Fibroblast of lung (primary cell): ENCODE measurements at places on chromosomes 16 and 17. TPM values are rescaled to one million over a fixed set of nuclear protein-coding genes. Genes with fewer than 3 reads are reported as not detected.

ORC6 gene
- polyA plus RNA-seq, result 9.5 and 18.9 TPM in 2 replicates

KRT32 gene
- polyA plus RNA-seq, result 0.03 and 0.09 TPM in 2 replicates

CDYL2 gene
- polyA plus RNA-seq, result 1.0 and 1.1 TPM in 2 replicates

SHMT1 gene
- 11.6 and 12.6 TPM in 2 replicates for polyA plus RNA-seq

MYCBPAP gene
- polyA plus RNA-seq, result 0.16 and 0.40 TPM in 2 replicates

MYL11 gene
- 0.11 and 0.45 TPM in 2 replicates for polyA plus RNA-seq

DNA sequence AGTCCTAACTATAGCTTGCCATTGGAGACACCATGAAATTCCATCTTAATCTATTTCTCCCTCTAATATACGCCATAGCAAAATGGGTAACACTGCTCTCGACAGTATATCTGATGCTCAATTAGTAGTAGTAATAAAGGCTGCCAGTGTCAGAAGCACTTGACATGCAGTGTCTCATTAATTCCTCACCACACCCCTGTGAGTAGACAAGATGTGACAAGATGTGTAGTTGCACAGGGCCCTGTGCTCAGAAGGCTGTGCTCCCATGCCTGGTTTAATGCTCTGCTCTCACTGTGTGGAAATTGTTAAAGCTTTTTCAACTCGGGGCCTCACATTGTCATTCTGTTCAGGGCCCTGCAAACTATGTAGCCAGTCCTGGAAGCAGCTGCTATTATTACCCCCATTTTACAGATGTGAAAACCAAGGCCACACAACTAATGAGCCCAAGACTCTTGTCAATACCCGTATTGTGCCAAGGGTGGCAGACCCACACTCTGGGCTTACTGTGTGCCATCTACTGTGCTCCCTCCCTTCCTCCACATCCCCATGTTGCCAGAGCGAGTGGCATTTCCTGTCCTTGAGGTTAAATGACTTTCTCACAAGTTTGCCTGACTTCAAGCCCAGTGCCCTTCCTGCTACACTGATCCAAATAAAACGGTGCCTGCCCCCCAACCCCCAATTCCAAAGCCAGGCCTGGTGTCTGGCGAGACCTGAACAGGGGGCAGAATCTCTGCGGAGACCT, 287.3 kb upstream of the CCL2 start:
- DNase-seq, result no peak

DNA sequence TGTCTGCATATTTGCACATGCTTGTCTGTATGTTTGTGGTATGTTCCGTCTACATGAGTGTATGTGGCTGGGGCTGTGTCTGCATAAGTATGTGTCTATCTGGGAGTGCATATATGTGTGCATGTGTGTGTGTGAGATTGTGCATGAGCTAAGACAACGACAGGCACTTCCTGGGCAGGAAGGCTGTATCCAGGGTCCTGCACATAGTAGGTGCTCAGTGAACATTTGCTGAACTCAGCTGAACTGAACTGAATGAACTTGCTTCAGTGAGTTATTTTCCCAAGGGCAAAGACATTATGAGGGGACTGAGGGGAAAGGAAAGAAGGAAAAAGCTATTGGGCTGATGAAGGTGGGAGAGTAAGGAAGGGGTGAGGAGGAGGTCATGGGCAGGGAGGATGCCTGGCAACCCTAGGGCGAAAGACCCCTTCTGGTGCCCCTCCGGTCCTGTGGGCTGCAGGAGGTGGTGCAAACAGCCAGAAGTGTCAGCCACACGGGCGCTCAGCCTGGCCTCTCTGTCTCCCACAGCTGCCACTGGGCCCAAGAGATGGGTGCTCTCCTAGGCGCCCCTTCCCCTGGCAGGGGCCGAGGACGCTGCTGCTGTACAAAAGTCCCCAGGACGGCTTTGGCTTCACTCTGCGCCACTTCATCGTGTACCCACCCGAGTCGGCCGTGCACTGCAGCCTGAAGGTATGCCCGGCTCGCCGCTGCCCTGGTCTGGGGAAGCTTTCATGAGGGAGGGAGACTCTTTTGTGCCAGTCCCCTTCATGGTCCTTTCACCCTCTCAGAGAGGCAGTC, 29.5 kb downstream of the ARHGAP23 start:
- no peak for DNase-seq

DNA sequence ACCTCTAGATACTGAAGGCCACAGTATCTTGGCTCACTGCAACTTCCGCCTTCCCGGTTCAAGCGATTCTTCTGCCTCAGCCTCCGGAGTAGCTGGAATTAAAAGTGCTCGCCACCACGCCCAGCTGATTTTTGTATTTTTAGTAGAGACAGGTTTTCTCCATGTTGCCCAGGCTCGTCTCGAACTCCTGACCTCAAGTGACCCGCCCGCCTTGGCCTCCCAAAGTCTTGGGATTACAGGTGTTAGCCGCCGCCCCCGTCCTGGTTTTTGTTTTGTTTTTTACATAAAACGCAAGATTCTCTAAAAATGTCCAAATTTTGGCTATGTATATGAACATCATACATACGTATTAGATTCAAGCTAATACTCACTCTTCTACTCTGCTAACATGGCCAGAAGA, 2.0 kb upstream of the GGNBP2 start:
- DNase-seq, result no peak

GRCh38 chr16:54657058-54657708, 273.5 kb upstream of the IRX5 start:
- no peak for DNase-seq

- peak; percentile 99 for DNase-seq
Observed at GRCh38 chr17:17900615-17901520, 64.1 kb upstream of the SREBF1 start.

DNA sequence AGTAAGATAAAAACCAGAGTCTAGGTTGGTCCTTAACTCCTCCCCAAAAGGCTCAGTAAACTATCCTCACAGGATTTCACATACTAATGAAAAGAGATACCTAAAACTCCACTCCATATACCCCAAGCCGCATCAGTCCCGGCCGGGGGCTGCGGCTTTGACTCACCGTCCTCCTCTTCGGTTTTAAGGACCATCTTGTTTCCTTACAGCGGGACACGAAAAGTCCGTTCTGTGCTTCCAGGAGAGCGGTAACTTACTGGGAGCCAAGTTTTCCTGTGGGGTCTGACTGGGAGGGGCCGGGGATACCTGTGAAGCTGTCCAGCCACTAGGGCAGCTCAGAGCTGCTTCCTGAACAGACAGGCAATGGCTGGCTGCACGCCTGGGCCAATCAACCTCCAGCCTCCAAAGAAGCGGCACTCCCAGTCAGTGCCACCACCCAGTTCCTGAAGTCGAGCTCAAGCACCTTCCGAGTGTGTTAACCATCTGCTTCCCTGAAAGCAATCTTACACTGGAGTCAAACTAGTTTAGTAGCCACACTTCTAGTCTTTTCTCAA, 45.5 kb downstream of the CYTH1 start:
- DNase-seq, result no peak

DNA sequence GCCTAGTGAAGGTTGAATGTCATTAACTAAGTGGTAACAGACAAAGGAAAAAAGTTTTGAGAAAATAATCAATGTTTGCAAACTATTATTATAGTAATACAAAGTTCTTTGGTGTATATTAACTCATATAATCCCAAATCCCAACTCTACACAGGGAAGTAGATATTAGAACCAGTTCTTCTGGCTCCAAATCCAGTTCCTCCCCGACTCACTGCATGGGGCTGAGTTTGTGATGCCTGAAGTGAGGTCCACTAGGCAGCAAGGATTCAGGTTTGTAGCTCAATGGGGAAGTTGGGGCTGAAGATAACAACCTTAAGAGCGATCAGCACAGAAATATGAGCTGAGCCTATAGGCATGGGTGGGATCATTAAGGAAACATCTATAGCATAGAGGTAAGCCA, 5.6 kb upstream of the SYNRG start:
- no peak for DNase-seq

GRCh38 chr17:10614536-10615155, 42.5 kb downstream of the MYH3 start:
- peak; percentile 17 for DNase-seq

DNA sequence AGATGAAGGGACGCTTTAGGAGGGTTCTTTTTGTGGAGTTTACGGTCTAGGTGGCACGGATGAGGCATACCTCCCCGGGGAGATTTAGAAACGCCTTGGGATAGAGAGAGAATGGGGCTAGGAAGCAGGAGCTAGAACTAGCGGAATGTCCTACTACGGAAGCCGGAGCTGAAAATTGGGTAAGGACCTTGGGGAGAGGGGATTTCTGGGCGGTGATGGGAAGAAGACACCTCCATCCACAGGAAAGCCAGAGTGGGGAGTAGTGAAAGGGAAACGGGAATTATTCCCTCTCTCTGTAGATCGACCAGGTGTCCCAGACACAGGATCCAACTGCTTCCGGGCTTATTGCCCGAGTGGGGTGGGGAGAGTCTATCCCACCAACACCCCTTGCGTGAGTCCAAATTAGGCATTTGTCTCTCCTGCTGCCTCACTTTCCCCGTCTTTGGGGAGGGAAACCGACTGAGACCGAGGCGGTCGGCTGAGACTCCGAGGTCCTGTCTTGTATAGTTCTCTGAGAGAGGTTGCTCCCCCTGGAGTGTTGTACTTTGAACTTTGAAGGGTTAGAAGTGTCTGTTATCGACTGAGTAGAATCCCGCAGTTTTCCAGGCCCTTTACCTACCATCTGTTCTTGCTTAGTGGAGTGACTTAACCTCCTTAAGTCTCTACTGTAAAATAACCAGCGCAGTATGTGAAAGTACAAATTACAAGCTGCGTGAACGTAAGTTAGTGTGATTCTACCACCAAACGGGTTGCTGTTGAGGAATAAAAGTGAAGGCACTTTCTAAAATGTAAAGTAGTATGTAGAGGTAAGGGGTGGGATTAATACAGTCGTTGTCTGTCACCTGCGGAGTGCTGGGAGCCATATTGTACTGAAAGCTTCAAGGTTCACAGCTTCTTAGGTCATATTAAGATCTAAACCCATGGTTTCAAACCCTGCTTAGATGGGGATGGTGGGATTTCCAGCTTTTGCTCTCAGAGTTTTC, 1.0 kb downstream of the RSPRY1 start:
- DNase-seq, result no peak

GRCh38 chr16:1743376-1744337, 27.7 kb downstream of the NME3 start:
- no peak for DNase-seq

GRCh38 chr17:82449131-82449882, 1.2 kb downstream of the CYBC1 start:
- DNase-seq, result no peak

GRCh38 chr16:886802-887731, 83.7 kb downstream of the LMF1 start:
- no peak for DNase-seq

DNA sequence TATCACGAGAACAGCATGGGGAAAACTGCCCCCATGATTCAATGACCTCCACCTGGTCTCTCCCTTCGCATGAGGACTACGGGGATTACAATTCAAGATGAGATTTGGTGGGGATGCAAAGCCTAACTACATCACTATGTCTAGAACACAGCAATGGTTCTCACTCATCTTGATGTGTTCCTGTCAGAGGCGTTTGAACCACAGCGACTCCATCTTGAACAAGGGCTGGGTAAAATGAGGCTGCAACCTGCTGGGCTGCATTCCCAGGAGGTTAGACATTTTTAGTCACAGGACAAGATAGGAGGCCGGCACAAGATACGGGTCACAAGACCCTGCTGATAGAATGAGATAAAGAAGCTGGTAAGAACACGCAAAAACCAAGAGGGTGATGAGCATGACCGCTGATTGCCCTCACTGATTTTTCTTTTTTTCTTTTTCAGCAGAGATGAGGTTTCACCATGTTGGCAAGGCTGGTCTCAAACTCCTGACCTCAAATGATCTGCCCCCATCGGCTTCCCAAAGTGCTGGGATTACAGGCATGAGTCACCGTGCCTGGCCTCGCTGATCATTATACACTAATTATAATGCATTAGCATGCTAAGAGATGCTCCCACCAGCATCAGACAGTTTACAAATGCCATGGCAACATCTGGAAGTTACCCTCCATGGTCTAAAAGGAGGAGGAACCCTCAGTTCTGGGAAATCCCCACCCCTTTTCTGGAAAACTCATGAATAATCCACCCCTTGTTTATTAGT, 3.0 kb upstream of the PPY start:
- DNase-seq, result peak; percentile 52

DNA sequence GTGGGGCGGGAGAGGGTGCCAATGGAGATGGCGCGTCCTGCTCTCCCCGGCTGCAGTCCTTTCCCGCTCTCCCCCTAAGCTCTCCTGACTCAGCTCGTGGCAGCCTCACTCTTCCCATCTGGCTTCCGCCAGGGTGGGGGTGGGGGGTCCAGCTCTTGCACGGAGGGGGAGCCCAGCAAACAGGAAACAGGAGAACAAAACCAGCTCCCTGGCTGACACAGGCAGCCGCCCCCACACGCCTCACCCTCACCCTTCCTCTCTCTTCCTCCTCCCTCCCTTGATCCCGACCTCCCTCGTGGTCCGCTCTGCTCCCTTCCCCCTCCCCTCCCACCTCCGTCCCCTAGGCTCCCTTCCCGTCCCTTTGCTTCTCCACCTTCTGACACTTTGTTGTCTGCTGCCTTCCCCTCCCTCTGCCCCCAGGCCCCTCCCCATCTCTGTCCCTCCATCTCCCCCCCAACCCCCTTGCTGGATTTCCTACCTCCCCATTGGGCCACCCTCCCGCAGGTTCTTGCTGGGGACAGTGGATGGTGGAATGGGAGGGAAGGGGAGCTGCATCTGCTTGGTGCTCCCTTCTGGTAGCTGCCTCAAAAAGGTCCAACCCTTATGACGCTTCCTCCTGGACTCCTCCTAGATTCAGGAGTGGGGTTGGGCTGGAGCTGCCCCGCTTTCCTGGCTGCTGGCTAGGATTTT, 23.7 kb downstream of the ARHGAP23 start:
- peak; percentile 82 for DNase-seq

DNA sequence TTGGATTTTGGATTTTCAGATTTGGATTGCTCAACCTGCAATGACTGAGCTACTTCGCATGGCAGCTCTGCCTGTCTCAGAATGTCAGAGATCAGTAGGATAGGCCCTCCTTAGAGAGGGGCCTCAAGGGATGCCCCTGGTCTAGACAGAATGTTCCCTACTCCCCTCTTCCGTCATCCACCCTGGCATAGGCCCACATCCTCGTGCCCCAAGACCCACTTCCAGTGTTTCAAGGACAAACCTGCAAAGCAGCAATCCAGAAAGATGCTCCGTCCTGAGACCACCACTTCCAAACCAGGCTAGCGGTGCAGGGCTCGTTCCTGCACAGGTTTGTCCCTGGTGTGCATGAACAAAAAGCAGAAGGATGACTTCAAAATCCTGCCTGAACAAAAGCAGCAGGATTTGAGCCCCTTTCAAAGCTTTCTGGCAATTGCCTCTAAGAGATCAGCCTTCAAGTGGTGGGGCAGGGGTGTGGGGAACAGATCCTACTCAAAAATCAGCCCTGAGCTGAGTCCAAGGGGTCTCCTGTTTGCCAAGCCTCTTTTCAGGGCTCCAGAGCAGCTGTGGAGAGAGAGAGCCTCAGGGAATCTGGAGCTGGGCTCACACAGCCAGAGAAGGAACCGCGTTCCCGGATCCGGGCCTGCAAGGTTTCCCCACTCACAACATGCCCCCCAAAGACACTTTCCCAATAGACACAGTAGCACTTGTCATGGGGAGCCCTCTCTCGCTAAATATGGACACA, 121.1 kb downstream of the SOCS1 start:
- no peak for DNase-seq

GRCh38 chr17:76369379-76369778, 15.0 kb upstream of the SPHK1 start:
- no peak for DNase-seq
